ENCODE measurements at places on chromosomes 13 and 19.

- DNase-seq, result no peak
These were observed 8.1 kb upstream of the SMG9 start for GRCh38 chr19:43762814-43763213.

- no peak for DNase-seq
These were observed 201.2 kb upstream of the UBL3 start for GRCh38 chr13:30051531-30052060.

GRCh38 chr19:39133431-39134270 is 8.1 kb downstream of the PAK4 start:
- no peak for DNase-seq

GRCh38 chr19:40510526-40511115 is 43.8 kb downstream of the SPTBN4 start:
- no peak for DNase-seq

DNA sequence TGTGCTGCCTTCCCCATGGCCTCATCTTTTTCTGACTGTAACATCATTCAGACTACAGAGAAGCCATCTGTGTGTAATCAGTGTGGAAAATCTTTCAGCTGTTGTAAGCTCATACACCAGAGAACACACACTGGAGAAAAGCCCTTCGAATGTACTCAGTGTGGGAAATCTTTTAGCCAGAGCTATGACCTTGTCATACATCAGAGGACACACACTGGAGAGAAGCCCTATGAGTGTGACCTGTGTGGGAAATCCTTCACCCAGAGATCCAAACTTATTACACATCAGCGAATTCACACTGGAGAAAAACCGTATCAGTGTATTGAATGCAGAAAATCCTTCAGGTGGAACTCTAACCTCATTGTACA is 17.2 kb upstream of the ZNF8 start:
- no peak for DNase-seq

DNA sequence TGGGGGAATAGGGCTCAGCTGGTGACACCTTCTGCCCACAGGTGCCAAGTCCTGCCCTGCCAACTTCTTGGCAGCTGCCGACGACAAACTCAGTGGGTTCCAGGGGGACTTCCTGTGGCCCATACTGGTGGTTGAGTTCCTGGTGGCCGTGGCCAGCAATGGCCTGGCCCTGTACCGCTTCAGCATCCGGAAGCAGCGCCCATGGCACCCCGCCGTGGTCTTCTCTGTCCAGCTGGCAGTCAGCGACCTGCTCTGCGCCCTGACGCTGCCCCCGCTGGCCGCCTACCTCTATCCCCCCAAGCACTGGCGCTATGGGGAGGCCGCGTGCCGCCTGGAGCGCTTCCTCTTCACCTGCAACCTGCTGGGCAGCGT is 2.1 kb downstream of the P2RY11 start:
- DNase-seq, result no peak

DNA sequence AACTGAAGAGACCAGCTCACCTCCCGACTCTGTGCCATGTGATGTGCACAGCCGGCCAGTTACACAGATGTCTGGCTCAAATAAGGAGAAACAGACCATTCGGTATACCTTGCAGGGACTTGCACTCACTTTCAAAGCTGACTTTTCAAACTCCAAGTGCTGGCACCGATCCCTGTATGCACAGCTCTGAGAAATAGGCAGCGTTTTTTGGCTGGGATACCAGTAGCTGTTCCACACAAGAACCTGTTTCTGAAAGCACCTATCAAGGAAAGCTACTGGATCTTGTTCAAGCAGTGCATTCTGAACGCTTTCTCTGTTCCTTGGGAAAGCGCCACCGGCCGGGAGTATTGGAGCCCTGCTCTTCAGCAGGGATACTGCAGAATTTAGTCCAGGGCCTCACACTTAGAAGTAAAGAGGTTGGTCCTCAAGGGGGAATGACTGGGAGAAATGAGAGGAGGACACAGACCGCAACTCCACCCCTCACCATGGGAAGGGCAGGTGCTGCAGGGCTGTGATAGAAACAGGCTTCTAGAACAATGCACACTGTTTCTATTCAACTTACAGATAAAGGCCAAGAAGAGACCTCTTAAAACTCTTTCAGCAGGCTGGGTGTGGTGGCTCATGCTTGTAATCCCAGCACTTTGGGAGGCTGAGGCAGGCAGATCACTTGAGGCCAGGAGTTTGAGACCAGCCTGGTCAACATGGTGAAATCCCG is 53.6 kb upstream of the PABPC3 start:
- no peak for DNase-seq

GRCh38 chr13:95470574-95471366 is 81.8 kb upstream of the CLDN10 start:
- DNase-seq, result no peak

DNA sequence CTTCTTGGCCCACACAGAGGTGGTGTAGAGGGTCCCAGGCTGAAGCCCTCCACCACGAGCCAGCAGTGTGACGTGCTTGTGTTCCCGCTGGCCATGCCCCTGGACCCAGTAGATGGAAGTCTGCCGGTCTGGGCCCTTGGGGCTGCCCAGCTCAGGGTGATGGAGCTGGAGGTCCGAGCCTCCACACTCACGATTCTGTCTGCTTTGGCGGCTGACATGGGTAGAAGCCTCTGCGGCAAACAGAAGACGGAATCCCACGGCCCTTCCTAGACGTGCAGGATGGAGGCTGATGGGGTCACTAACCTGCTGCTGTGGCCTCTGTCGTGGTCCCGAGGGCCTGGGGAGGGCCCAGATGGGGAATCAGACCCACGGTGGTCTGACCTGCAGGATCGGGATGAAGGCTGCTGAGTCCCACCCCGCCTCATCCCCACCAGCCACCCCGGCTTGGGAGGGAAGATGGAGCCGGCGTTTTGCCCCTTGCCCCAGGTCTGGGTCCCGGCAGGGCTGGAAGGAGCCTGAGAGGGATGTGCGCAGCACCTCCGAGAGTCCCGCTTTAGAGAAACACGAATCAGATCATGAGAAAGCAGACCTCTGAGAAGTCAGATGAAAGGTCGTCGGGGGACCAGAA is 4.4 kb downstream of the TMEM86B start:
- DNase-seq, result no peak

GRCh38 chr19:48982280-48982679 is 10.8 kb downstream of the GYS1 start:
- no peak for DNase-seq

DNA sequence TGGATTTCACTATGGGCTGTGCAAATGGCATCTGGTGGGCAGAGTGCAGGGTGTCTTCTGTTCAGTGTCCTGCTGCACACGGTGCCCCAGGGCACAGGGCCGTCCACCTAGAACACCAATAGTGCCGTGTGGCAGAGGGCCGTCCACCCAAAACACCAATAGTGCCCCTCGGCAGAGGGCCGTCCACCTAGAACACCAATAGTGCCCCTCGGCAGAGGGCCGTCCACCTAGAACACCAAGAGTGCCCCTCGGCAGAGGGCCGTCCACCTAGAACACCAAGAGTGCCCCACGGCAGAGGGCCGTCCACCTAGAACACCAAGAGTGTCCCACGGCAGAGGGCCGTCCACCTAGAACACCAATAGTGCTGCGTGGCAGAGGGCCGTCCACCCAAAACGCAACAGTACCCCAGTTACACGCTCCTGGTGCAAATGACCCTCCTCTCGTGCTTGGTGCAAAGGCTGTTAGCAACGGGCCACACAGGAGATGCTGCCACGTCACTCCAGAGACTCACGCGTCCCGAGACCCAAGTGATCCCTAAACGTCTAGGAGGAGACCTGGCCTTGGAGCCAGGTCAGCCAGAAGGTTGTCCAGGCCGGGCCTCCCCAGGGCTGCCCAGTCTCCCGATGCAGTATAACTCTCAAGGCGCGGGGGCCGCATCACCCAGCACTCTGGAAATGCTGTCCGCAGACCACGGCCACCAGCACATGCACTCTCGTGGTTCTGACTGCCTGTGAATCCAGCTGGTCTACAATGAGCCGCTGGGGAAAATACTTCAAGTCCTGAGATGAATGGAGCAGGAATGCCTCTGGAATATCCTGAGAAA is 51.5 kb downstream of the RASA3 start:
- DNase-seq, result no peak

DNA sequence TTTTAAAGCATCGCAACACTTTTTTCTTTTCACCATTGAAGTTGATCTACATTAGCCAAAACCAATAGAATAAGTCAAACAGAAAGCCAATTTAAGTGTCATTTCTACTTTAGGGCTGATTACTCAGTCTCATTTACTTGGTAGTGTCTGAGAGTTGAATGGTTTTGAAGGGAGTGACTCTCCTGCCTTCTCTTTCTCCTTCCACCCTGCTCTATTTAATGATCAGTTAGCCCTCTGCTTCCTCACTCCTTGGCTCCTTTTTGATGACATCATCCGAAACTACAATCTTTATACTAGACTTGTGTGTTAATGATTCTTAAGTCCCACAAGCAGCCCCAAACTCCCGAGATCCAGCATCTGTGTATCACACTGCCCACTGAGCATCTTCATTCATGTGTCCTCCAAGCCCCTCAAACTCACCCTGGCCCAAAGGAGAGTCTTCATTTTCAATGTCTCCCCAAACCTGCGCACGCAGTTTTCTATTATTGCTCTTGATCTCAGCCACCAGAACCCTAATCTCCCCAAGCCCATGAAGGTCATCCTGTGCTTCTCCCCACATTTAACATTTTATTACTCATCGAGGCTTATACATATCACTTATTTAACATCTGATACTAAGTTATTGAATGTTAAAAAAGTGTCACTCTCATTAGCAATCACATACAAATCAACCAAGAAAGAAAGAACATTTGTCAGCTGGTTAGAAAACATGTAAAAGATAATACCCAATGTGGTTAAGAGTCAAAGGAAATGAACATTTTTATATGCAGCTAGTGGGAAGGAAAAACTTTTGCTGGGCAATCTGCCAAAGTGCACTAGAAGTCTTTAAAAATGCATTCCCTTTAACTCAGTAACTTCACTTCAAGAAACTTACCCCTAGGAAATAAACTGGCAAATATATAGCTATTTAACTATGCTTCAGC is 32.2 kb upstream of the ARGLU1 start:
- DNase-seq, result no peak

DNA sequence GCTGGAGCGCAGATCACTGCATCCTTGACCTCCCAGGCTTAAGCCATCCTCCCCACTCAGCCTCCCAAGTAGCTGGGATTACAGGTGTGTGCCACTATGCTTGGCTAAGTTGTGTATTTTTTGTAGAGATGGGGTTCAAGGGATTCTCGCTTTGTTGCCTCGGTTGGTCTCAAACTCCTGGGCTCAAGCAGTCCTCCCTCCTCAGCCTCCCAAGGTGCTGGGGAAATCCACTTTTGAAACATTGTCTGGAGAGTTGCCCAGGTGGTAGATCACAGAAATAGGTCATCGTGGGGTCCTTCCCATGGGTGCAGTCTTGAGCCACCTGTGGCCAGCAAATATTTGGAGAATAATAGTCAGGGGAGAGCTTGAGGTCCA is 5.2 kb downstream of the LDLR start:
- no peak for DNase-seq

GRCh38 chr19:35247526-35248309 is 1.1 kb upstream of the LSR start:
- no peak for DNase-seq

- DNase-seq, result no peak
These were observed 85.0 kb downstream of the GGACT start for GRCh38 chr13:100503622-100504021.

- DNase-seq, result no peak
These were observed 21.5 kb upstream of the MEDAG start for GRCh38 chr13:30884543-30884942.

GRCh38 chr13:59088716-59089115 is 1075.0 kb downstream of the DIAPH3 start:
- DNase-seq, result no peak

DNA sequence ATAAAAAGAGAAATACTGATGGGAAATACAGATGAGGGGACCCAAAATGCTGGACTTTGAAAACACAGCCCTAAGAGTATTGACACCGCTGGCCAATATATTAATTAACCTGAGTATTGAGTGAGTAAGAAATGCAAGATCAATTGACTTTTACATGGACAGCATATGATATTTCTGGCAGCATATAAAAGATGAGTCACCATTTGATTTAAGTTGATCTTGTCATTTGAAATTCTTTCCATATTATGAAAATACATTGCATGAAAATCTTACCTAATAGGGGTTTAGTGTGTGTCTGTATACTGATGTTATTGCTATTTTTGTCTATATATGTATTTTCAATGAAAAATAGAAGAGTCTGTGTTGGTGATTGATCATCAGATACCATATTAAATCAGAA is 619.6 kb downstream of the KCTD12 start:
- no peak for DNase-seq

DNA sequence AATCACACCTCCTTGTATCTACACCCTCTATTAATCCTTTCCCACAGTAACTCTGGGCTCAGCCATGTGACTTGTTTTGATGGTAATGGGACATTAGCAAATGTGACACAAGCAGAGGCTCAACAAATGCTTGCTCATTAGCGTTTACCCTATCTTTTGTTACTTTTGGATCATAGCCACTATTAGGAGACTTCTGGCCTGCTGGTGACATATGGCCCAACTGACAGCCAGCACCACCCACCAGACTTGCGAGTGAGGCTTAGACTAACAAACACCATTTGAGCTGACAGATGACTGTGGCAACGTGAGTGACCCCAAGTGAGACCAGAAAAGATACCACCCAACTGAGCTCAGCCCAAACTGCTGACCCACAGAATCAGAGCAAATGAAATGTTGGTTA is 154.1 kb downstream of the OLFM4 start:
- no peak for DNase-seq

GRCh38 chr19:7579182-7579581 is 16.5 kb upstream of the CAMSAP3 start:
- no peak for DNase-seq

DNA sequence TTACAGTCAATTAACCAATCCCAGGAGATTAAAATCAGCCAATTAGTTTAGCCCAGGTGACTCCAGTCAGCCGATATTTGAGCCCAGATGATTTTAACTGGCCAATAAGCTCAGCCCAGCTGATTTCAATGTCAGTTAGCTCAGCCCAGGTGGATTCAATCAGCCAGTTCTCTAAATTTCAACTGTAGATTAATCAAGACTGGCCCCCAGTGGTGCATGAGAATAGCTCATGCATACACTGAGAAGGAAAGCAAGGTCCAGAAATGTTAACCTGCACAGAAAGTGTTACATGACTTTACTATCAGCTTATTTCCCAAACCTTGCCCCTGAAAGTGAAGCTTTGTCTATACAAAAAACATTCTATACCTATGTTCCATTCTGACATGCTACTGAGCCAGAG is 55.4 kb upstream of the ZNF724 start:
- no peak for DNase-seq

- DNase-seq, result no peak
These were observed 65.7 kb downstream of the DACH1 start for GRCh38 chr13:71801165-71801760.

DNA sequence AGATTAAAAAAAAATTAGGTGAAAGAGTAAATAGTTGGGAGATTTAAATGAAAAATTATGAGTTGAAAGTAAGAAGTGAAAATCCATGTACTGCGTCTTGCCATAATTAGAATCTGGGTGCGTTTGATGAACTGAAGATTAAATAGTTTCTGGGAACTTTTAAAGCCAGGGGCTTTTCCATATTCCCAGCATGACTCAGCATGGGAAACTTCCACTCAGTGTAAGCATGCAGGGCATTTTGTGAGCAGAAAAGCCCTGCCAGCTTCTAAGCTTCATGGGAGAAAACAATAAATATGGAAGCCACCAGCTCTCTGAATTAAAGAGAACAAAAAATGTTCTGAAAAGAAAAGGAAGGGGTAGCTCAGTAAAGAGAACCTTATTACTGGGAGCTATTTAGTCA is 62.0 kb upstream of the EDNRB start:
- DNase-seq, result no peak
